Adrenal gland (tissue), 19 donors: ENCODE measurements at places on chromosomes 12 and 14. TPM values are rescaled to one million over a fixed set of nuclear protein-coding genes. Genes with fewer than 3 reads are reported as not detected.

- DNase-seq: no peak
- H3K4me1 ChIP-seq: no peaks in the 10 kb centered on the region
- no peaks in the 10 kb centered on the region for H3K27me3 ChIP-seq
- H3K4me3 ChIP-seq: no peak overlapping the region
Observed at GRCh38 chr14:53533384-53533970, 380.4 kb upstream of the DDHD1 start.

Gene TMEM63C
- 10.1 TPM for total RNA-seq

Gene MIP
- not detected for total RNA-seq

DNA sequence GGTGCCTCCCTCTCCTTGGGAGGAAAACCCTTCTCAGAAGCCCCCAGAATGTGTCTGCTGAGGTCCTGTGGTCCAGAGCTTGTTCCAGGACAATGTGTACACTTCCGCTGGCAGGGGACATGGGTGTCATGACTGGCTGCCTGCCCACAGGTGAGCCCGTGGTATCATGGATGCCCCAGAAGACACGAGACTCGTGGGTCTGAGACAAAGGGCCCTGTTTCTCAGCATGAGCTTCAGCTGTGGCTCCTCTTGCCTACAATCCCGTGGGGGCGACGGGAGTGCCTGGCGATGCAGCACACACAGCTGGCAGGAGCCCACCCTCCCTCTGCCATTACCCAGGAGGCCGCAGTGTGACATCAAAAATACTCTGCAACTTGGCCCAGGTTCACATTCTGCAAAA is 7.0 kb downstream of the TMEM121 start:
- no peaks in the 10 kb centered on the region for H3K36me3 ChIP-seq
- no peak overlapping the region for H3K4me3 ChIP-seq
- no peak overlapping the region for H3K27ac ChIP-seq
- peaks cover 19% of the 10 kb centered on the region for H3K27me3 ChIP-seq
- H3K4me1 ChIP-seq: peaks cover 7% of the 10 kb centered on the region

DNA sequence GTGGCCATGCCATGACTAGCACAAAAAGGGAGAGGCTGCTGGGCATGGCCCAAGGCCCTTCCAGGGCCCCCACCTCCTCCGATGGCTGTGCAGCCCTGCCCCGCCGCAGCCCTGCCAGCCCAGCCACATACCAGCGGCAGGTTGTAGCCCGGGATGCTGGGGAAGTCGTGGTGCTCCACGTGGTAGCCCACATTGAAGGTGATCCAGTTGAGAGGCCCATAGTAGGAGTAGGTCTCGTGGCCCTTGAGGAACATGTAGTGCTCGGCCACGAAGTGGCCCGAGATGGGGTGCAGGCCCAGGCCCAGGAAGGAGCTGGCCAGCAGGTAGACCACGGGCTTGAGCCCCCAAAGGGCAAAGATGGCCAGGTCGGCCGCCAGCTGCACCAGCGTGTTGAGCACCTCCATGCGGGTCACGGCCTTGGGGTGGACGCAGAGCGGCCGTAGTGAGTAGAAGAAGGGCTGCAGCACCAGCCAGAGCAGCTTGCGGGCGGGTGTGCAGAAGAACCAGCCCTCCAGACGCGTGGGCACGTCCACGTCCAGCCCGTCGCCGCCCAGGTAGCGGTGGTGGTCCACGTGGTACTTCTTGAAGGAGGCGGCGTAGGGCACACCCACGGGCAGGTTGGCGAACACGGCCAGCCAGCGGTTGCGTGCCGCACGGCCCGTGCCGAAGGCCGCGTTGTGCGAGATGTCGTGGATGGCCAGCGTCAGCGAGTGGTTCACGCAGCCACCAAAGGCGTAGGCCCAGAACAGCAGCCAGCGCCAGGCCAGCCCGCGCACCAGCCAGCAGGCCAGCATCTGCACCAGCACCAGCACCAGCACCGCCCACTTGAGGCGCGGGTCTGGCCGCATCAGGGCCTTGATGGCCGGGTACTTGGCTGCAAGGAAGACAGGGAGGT is 10.4 kb downstream of the DEGS2 start:
- H3K27ac ChIP-seq: no peak overlapping the region
- no peak overlapping the region for H3K4me3 ChIP-seq
- no peaks in the 10 kb centered on the region for H3K4me1 ChIP-seq
- no peak for DNase-seq

Gene SERPINA12
- not detected for total RNA-seq

DNA sequence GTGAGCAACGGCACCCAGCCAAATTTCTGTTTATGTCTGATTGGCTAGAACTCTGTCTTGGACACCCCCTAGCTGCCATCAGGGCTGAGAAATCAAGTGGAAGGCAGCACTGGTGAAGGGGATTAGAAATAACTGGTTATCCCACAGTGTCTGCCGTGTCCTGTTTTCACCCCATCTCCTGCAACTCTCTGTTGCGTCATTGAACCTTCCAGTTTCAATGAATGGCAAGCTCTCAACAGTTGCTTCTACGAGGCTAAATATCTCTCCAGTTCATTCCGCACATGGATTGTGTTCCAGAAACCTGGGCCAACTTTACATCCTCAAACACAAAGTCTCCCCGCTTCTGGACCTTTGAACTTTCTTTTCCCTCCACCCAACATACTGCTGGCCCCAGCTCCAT is 173.7 kb downstream of the RBM19 start:
- no peak overlapping the region for H3K4me3 ChIP-seq
- H3K27ac ChIP-seq: no peak overlapping the region
- no peaks in the 10 kb centered on the region for H3K27me3 ChIP-seq
- DNase-seq: no peak

DNA sequence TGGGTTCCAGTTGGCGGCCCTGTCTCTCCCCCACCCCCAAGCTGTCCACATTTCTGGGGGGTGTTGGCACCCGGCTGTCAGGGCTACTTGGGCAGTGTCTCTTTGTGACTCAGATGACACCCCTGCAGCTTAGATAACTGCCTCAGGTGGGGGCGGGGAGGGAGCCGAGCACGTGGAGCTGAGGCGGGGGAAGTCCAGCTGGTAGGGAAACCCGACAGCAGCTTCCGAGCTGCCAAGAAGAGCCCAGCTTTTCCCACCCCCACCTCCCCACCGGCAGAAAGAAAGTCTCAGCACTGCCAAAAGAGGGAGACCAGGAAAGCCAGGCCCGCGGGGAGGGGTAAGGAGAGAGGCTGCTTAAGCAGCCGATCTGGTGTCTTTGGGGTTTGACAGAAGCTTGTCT is 1.4 kb downstream of the LRTM2 start:
- H3K4me3 ChIP-seq: no peak overlapping the region
- no peak for DNase-seq
- no peaks in the 10 kb centered on the region for H3K4me1 ChIP-seq
- no peaks in the 10 kb centered on the region for H3K36me3 ChIP-seq

DNA sequence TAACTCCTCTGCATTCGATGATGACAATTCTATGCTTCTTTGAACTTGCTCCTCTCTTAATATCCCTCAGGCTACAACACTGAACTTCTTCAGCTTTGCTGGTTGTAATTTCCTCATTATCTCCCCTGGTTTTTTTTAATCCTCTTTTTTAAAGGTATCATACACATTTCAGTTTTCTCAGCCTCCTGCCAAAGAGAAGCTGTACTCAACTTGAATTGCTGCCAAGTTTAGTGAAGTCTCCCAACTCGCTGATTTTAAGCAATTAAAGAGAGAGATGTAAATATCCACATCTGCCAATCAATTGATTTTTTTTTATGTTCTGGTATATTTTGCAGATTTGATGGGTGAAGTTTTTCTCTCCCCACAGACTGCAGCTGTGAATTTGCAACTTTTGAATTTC is 817.8 kb downstream of the GALC start:
- H3K4me3 ChIP-seq: no peak overlapping the region
- no peaks in the 10 kb centered on the region for H3K4me1 ChIP-seq
- H3K27ac ChIP-seq: no peak overlapping the region
- no peak for DNase-seq

- peaks cover 31% of the 10 kb centered on the region for H3K4me1 ChIP-seq
- no peak overlapping the region for H3K4me3 ChIP-seq
- no peak for DNase-seq
Observed at GRCh38 chr12:31521964-31522363, 69.0 kb downstream of the DENND5B start.

Gene CLIP1
- total RNA-seq: 99.2 TPM

Gene LUM
- total RNA-seq: 196 TPM

Gene POTEG
- total RNA-seq: not detected

DNA sequence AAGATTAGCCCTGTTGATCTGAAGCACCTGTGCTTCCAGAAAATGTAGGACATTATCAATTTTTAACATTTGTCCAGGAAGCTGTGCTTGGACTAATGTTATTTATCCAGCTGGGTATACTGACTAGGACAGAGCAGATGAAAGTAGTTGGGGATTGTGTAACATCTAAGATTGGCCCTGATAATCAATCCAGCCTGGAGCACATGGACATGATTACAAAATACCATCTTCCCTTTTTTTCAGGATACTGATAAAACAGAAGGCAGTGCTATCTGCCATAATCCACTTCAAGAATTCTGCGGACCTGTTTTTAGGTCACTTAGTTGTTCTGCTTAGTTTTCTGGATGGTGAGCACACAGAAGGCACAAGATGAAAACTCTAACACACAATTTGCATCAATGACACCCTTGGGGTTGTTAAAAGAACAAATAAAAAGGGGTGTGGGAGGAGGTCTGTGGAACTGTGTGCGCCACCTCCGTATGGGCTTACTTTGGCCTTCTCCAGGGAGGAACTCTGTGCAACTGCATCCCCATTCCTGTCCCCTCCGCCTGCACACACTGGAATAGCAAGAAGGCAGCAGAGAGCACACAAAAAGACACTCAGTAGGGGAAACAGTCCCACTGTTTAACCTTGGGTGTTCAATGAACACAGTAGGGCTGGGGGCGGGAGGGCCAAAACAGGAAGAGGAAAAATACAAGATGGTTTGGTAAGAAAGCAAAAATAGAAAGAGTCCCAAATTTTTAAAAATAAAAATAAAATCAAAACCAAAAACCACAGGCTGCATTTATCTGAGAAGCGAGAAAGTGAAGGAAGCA is 31.1 kb upstream of the DUSP6 start:
- peak overlapping the region; percentile 62 for H3K27ac ChIP-seq
- no peaks in the 10 kb centered on the region for H3K36me3 ChIP-seq
- H3K27me3 ChIP-seq: no peaks in the 10 kb centered on the region
- no peak for DNase-seq

Gene CRY1
- total RNA-seq: 51.5 TPM

DNA sequence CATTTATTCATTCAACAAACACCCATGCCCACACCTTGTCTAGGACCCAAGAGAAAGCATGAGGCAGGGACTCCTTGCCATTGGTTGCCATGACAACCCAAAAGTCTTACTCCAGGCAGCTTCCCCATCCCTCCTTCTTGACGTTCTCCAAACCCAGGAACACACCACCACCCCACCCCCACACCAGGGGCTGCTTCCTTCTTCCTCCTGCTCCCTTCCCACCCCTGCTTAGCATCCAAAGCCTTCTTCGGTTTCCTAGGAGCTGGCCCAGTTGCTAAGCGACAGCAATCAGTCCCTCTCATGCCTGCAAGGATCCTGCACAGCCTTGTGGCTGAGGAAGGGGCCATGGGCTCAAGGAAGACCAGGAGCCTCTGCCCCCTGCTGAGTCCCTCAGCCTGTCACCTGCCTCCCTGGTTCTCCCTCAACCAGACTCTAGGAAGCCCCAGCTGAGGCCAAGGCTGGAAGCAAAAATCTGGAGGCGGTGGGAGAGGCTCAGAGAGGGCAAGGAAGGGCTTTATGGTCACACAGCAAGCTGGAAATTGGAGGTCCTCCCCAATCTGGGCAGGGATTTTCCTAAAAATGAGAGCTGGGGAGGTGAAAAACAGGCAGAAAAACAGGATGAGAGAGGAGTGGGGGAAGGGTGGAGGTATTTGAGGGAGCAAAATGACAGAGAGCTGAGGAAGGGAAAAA is 15.4 kb downstream of the RASAL1 start:
- no peaks in the 10 kb centered on the region for H3K36me3 ChIP-seq
- H3K4me1 ChIP-seq: peaks cover 8% of the 10 kb centered on the region
- no peak overlapping the region for H3K4me3 ChIP-seq

Gene GPR162
- 11.9 TPM for total RNA-seq

Gene GALNT16
- total RNA-seq: 38.1 TPM

Gene STAC3
- 3.7 TPM for total RNA-seq

- no peaks in the 10 kb centered on the region for H3K36me3 ChIP-seq
- no peak for DNase-seq
- no peaks in the 10 kb centered on the region for H3K27me3 ChIP-seq
- H3K4me3 ChIP-seq: no peak overlapping the region
Observed at GRCh38 chr12:131963381-131963780, 13.6 kb downstream of the EP400 start.

DNA sequence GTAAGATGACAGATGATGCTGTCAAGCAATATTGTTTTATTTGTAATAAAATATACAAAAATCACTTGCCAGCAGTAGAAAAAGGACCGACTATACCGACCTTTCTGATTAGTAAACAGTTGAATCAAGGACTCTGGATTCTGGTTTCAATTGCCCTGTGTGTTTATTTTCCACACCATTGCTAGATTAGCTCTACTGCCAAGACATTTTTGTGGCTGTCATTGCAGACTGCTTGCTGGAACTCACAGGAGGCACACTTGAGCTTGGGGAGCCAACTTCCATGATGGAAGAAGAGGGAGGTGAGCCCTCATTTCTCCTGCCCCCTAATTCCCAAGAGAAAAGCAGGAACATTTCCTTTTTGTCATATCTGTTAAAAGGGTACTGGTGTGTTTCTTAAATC is 51.3 kb downstream of the MAPKAPK5 start:
- no peaks in the 10 kb centered on the region for H3K4me1 ChIP-seq
- H3K36me3 ChIP-seq: no peaks in the 10 kb centered on the region
- H3K27me3 ChIP-seq: no peaks in the 10 kb centered on the region

GRCh38 chr14:56129933-56130332 is 11.7 kb downstream of the PELI2 start:
- no peaks in the 10 kb centered on the region for H3K27me3 ChIP-seq
- H3K4me1 ChIP-seq: no peaks in the 10 kb centered on the region
- DNase-seq: no peak
- no peaks in the 10 kb centered on the region for H3K36me3 ChIP-seq

Gene AQP5
- 0.84 TPM for total RNA-seq

DNA sequence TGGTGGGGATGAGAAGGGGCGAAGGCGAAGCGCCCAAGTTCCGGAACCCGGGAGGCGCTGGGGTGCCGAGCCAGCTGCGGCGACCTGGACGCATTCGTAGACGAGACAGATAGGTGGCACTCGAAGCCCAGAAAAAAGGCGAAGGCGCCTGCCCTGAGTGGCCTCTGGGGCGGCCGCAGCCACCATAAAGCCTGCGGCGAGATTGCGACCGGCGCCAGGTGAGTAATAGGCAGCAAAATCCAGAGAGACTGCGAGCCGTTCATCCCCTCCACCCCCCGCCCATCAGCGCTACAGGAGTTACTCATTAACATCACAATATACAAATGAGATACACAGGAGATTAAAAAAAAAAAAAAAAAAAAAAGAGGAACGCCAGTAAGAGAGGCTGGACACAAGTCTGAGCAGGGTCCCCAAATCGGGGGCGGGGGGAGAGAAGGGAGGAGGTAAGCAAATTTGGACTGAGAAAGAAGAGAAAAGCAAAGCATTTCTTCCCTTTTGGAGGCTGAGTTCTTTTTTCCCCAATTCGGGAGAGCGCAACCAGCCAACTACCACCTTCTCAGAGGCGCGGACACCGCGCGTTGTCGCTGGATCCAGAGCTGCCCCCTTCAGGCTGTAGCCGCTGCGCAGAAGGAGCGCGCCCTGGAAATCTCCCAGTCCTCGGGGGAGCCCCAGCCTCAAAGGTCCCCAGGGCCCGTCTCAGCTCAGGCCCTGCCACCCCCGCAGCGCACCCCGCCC is 15.7 kb downstream of the TBX3 start:
- DNase-seq: peak; percentile 93
- no peaks in the 10 kb centered on the region for H3K36me3 ChIP-seq
- peaks cover 27% of the 10 kb centered on the region for H3K4me1 ChIP-seq
- peak overlapping the region; percentile 99 for H3K27ac ChIP-seq
- no peak overlapping the region for H3K4me3 ChIP-seq
